ENCODE measurements at places on chromosomes 11 and 22.

- no peak for DNase-seq
Measured at GRCh38 chr11:111305162-111305802, 6.9 kb downstream of the POU2AF3 start.

DNA sequence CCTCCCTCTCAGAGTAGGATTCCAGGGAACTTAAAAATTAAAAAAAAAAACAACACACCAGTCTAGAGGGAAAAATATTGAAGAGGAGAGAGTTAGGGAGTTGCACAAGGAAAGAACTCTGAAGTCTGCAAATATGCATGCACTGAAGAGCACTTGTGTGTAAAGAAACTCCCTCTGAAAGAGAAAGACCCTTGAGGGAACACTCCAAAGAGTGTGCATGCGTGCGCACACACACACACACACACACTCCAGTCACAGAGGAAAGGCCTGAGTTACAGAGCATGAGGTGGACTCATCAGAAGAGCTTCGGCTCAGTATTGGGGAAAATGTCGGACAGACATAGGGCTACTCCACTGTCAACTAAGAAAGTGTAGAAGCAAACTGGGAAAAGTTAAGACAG is 30.1 kb downstream of the GGTLC2 start:
- no peak for DNase-seq

DNA sequence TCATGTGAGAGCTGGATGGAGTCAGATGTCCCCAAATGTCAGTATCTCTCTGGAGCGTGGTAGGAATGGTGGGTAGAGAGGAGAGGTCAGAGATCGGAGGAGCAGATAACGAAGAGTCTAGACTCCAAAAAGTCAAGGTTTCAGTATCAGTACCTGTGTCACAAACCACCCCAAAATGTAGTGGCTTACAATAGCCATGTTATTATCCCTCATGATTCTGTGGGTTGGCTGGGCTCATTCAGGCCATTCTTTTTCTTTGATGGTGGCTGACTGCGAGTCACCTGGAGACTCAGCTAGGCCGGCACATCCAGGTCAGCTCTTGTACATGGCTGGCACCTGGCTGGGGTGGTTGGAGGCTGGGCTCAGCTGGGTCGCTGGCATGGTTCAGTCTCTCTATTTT is 7.3 kb upstream of the SSTR3 start:
- no peak for DNase-seq

- no peak for DNase-seq
Measured at GRCh38 chr11:117634756-117635603, 162.0 kb downstream of the DSCAML1 start.

GRCh38 chr11:13152736-13153541 is 124.7 kb upstream of the BMAL1 start:
- no peak for DNase-seq

- DNase-seq: no peak
Measured at GRCh38 chr11:43852057-43852636, 28.5 kb upstream of the ALKBH3 start.
